Tracheal epithelial cell (primary cell): ENCODE measurements at places on chromosomes 5 and 9. TPM values are rescaled to one million over a fixed set of nuclear protein-coding genes. Genes with fewer than 3 reads are reported as not detected.

FPGS gene
- 86.3 and 124 TPM in 2 replicates for total RNA-seq

BHMT gene
- 0.24 TPM in 1 of 2 replicates, not detected in the other for total RNA-seq

IL9 gene
- total RNA-seq, result not detected in 2 replicates

SPOCK1 gene
- 2.6 and 14.5 TPM in 2 replicates for total RNA-seq

IQGAP2 gene
- total RNA-seq, result not detected in 2 replicates

NRARP gene
- total RNA-seq, result 10.0 and 15.7 TPM in 2 replicates

SEC24A gene
- 11.1 and 16.4 TPM in 2 replicates for total RNA-seq

PCDHB4 gene
- under 0.01 TPM in 1 of 2 replicates, not detected in the other for total RNA-seq

BTNL3 gene
- not detected in 2 replicates for total RNA-seq

SLC36A2 gene
- total RNA-seq, result not detected in 2 replicates

ADGRD2 gene
- 0.21 TPM in 1 of 2 replicates, not detected in the other for total RNA-seq

FAM153A gene
- total RNA-seq, result 0.72 and 1.3 TPM in 2 replicates

POLR3G gene
- 7.0 and 9.4 TPM in 2 replicates for total RNA-seq

HNRNPA0 gene
- total RNA-seq, result 8.2 and 9.8 TPM in 2 replicates

GZMA gene
- not detected in 2 replicates for total RNA-seq

PRSS3 gene
- total RNA-seq, result 14.2 and 48.0 TPM in 2 replicates

UBLCP1 gene
- total RNA-seq, result 13.3 and 17.5 TPM in 2 replicates

PCDHGA6 gene
- total RNA-seq, result under 0.01 and 0.24 TPM in 2 replicates

SPINK4 gene
- not detected in 2 replicates for total RNA-seq

PCDHB6 gene
- not detected in 2 replicates for total RNA-seq

HTR1A gene
- total RNA-seq, result not detected in 2 replicates

UNC13B gene
- total RNA-seq, result 18.8 and 21.7 TPM in 2 replicates

LEAP2 gene
- total RNA-seq, result 0.21 and 0.48 TPM in 2 replicates

GFI1B gene
- not detected in 2 replicates for total RNA-seq

SHC3 gene
- total RNA-seq, result under 0.01 and 0.24 TPM in 2 replicates

CER1 gene
- total RNA-seq, result not detected in 2 replicates

CSF1R gene
- under 0.01 TPM in 1 of 2 replicates, not detected in the other for total RNA-seq

DMRT3 gene
- not detected in 2 replicates for total RNA-seq

SPINK6 gene
- not detected in 2 replicates for total RNA-seq

HAPLN1 gene
- total RNA-seq, result under 0.01 TPM in 1 of 2 replicates, not detected in the other

RIMOC1 gene
- total RNA-seq, result 9.2 and 14.3 TPM in 2 replicates

OGN gene
- total RNA-seq, result not detected in 2 replicates
